T-helper 2 cell (primary cell): ENCODE measurements at places on chromosomes 7 and 10.
A peak's percentile ranks its signal among the peaks of the same experiment; 100 is the strongest.

DNA sequence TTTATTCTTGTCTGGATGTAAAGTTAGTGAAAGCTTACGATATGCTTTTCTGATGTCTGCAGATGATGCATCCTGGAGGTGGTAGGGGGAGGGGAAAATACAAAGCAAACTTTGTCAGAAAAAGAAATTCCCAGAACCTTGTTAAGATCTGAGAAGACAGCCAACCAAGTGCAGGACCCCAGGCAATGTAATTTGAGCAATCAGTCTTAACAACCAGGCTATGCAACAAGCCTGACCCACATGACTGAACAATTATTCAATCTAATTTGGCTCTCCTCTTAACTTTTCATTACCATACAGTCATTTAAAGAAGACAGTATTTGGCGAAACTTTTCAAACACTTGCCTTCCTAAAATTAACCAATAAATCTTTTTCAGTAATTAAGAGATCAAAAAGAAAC, 74.5 kb downstream of the DNAJC1 start:
- DNase-seq, result no peak

DNA sequence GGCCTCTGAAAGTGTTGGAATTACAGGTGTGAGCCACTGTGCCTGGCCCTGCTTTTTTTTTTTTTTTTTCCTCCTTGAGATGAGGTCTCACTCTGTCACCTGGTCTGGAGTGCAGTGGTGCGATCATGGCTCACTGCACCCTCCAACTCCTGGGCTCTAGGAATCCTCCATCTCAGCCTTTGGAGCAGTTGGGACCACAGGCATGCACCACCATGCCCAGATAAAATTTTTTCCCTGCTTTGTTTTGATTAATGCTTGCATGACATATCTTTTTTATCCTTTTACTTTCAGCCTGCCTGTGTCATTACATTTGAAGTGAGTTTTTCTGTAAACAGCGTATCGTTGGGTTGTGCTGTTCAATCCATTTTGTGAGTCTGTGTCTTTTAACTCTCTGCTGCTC, 97.0 kb downstream of the ANKRD61 start:
- no peak for DNase-seq

DNA sequence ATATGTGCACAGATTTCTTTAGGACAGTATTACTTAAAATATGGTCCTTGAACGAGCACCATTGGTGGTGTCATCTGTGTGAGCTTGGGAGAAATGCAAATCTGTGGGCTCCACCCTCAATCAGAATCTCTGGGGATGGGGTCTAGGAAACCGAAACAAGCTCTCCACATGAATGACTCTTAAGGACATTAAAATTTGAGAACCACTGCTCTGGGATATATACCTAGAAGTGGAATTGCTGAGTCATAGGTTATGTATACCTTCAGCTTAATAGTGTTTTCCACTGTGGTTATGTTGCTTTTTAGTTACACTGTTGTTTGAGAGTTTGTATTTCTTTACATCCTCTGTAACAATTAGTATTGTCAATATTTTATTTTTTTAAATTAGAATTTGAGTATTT, 24.0 kb downstream of the ZNRF2 start:
- peak; percentile 32 for DNase-seq

DNA sequence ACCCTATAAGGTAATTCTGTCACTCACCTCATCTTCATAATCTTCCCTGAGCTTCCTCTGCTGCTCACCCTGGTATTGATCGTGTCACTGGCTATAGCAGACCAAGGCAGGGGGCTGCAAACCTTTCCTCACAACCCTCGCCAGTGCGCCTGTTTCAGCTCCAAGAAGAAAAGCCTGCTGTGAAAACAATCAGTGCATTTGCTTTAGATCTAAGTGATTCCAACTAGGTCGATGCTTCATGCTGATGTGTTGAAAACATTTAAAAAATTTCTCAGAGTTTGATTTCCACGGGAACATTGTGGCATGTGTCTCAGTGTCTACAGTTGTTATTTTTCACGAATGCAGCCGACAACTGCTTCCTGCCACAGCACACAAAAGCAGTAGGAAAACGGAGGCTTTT, 27.3 kb downstream of the POU6F2 start:
- DNase-seq, result no peak

DNA sequence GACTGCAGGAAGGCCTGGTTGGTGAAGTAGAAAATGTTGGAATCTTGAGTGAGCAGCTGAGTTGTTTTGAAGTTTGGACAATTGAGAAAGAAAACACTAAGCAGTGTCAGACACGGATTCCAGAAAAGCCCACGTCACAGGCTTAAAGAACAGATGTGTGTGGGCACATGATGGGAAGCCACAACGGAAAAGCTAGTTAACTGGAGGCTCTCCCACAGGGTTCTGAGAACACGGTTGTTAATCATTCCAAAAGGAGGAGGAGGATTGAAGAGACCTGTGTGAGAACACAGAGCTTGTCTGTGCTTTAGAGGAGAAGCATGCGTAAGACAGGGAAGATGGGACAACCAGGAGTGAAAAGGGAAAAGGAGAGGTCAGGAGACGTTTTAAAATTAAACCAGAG, 42.6 kb downstream of the SHH start:
- no peak for DNase-seq

- no peak for DNase-seq
Observed at GRCh38 chr10:57992321-57993077, 275.2 kb downstream of the IPMK start.

DNA sequence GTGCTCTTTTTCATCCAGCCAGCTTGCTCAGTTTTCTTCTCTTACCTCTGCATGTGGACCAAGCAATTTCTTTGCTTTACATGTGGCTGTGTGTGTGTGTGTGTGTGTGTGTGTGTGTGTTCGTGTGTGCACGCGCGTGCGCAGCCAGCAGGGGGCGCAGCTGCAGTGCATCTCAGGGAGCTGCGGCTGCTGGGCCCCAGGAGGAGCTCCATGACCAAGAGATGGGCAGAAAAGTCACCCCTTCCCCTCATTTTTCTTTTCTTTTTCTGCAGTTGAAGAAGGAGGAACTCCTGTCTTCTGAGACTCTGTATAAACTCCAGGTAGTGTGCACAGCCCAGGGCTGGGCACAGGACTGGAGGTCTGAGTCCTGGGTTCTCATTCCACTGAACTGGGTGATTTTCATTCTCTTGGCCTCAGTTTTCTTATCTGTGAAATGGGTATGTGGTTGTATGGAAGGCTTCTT, 41.8 kb downstream of the BLNK start:
- peak; percentile 15 for DNase-seq

DNA sequence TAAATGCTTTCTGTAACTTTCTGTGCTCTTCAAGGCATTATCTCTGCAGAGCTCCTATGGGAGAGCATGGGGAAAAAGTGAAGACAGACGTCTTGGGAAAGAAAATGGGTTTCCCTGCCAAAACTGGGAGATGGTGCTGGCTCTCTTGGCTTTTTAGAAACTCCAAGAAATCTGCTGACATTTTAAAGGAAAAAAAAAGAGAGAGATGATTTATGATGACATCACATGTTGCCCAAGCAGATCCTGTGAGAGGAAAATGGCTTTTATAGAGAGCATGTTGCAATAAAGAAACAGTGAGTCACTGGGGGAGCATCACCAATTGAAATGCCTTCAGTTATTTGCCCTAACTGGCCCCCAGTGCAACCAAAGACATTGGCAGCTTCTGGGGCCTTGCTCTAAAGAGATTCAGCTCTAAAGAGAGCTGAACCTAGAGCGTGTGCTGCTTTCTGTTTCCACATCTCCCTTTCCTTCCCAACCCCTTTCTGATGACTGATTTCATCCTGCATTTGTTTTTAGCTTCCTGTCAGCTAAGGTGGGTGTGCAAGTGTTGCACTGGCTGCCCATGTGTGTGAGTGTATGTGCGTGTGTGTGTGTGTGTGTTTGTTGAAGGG, 37.7 kb downstream of the LRMDA start:
- DNase-seq, result no peak

- no peak for DNase-seq
Observed at GRCh38 chr7:119681336-119681735, 591.6 kb upstream of the KCND2 start.

GRCh38 chr7:122188785-122189184, 44.7 kb upstream of the AASS start:
- DNase-seq, result no peak

DNA sequence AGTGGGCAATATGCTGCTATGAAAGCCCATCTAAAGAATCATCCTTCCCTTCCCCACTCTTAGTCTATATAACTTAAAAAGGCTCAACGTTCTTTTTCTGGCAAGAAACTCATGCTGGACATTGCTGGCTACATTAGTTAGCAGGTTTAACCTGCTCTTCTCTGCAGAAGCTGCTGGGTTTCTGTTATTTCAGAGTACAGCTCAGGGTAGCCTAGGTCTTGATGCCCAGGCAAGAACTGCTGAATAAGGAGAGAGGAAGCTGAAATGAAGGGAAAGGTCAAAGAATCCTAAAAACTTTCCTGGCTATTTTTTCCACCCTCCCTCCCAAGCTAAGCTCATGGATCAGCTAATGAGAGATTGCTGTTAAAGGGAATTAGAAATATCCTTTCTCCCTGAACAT, 79.4 kb downstream of the ANKIB1 start:
- no peak for DNase-seq
